Stimulated activated CD8-positive, alpha-beta memory T cell treated with anti-CD3 and anti-CD28 coated beads, Interleukin-15, amount 100 ng/mL, for 4 hours (primary cell): ENCODE measurements at places on chromosomes 7 and 10.

DNA sequence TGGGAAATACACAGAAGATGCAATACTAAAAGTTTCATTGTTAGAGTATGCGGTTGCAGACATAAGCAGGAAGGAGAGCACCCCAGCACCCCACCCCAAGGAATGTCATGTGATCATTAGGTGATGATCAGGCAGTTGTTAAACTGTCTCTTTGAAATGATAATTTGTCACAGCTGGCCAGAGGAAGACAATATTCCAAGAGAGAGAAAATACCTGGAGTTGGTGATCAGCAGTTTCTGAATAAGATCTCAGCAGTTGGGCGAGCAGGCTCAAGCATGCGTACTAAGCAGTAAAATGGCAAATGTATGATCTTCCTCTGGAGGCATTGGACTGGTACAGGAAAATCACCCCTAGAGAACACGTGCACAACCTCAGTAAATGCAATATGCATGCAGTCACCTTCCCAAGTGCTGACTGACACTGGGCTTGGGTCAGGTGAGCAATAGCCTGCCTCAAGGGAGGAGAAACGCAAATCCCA, 250.1 kb upstream of the MBL2 start:
- no peak for DNase-seq

- DNase-seq, result no peak
Observed at GRCh38 chr10:132787495-132788179, 1.7 kb upstream of the NKX6-2 start.

- no peak for DNase-seq
Observed at GRCh38 chr7:27244488-27245123, 2.0 kb downstream of the EVX1 start.

DNA sequence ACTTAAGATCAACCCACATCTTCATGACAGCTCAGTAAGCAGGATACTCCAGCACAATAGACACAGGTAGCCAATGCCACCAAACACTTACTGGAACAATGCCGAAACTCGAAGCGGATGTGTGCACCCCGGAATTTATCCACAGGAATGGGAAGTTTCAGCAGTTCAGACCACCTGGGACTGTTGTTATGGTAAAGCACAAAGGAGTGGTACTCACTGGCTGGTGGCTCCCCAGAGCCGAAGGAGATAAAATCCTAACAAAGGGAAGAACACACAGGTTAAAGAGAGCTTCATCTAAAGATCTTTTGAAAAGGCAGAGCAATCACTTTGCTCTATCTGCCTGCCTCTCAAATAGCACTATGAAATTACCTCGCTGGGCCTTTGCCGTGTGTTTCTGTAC, 305.9 kb downstream of the DOCK4 start:
- DNase-seq, result no peak

GRCh38 chr7:26937939-26938623, 73.7 kb upstream of the SKAP2 start:
- DNase-seq, result no peak

DNA sequence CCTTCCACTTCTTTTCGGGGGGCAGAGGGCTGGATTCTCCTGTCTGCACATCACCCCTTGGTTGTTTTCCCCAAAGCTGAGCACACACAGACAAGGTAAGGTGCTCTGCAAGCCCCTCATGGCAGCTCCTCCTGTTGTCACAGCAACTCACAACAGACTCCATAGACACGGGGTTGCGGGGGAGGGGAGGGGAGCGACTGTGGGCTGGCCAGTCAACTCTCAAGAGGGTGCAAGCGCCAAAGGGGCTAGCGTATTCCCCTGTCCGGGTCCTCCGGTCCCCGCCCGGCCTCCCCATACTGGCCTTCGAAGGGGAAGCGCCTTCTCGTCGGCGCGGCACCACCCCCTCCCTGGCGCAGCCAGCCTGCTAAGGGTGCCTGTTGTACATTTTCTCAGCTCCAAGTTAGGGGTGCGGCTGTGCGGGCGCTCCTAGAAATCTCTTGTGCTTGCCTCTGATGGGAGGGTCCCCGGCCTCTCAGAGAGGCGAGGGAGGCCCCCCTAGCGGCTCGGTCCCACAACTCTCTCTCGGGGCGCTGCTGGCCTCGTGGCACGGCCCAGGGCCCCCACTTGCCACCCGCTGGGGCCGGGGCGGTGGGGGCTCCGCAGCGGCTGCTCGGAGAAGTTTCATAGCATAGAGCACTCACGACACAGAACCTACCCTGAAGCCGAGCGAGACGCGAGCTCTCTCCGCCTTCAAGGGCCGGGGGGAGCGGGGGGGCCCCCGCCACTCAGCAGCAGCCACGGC, 498 bp downstream of the RHOBTB1 start:
- DNase-seq, result no peak

GRCh38 chr7:127383123-127383835, 9.2 kb downstream of the ZNF800 start:
- no peak for DNase-seq

GRCh38 chr7:35694161-35694783, 663 bp downstream of the HERPUD2 start:
- no peak for DNase-seq

- no peak for DNase-seq
Observed at GRCh38 chr7:148590471-148590870, at the start of gene C7orf33. Gene C7orf33 (plus strand): TSS chr7:148590766. CDS start chr7:148590926, 160 bp downstream.
